ENCODE measurements at places on chromosomes 1 and 21.

- no peak for DNase-seq
Observed at GRCh38 chr1:59141267-59141863, 155.5 kb upstream of the FGGY start.

DNA sequence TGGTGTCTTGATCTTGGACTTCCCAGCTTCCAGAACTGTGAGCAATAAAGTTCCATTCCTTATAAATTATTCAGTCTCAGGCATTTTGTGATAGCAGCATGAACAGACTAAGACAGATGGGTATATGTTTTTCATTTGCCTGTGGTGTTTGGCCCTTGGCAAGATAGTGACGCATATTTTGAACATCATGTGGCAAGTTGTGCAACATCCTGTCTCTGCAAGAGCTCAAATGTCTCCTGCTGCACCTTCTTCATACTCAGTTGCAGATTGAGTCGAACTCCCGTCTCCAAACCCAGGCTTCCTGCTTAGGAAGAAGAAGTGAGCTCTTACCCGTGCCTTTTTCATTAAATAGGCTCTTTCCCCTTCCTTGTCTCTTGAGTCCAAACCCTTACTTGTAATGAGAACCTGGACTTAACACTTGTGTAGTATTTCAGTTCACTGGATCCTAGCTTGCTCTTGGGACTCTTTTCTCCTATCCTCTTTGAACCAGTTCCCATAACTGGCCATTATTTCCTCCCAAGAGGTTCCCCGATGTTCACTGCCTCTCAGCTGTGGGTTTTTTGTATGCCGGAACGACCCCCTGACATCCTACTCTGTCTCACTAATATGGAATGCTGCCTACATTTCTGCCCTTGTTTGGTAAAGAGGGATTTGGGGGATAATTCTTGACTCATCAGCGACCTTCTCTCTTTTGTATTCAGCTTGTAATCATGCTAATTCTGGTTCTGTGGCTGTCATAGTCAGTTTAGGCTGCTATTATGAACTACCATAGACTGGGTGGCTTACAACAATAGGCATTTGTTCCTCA is 125.0 kb upstream of the KCNK2 start:
- DNase-seq = no peak

- no peak for DNase-seq
Observed at GRCh38 chr1:17648457-17649145, 106.5 kb upstream of the ACTL8 start.

DNA sequence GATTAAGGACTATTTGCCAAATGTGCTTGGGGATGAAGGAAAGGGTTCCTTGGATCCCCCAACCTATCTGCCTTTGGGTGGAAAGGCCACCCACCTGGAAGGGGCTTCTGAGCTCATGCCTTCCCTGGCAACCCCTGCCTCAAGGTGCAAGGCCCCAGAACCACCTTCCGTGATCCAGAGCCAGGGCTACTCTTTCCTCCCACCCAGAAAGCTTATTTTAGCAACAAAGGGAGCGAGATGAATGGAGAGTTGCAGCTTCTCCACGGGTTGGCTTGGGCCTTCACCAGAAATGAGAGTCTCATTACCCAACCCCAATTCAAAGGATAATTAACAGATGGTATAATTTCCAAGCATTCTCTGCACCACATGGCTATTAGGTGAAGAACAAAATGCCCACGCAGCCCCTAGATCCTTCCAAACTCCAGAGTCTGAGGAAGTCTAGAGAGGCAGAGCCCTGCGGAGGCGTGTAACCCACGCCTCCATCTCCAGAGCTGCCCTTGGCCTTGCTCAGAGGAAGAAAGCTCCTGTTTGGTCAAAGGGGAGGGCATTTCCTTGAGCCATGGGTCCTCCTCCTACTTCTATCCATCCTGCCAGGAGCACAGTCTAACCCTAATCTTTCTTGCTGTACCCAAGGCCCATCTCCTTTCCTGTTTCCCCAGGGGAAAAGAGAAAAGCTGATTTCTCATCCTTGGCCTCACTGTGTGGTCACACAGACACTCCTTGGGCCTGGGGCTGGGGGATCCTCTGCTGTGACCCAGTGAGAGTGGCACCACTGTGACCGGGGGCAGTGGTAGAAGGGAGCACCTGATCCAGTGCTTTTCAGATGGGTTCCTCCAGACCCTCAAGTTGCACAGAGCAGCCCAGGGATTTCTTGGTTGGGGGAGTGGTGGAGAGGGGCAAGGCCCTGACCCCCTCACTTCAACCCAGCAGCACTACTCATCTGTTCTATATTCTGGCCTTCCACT is 1.7 kb upstream of the CELSR2 start:
- DNase-seq = no peak

GRCh38 chr1:15167386-15167785 is 13.8 kb downstream of the TMEM51 start:
- DNase-seq = no peak

DNA sequence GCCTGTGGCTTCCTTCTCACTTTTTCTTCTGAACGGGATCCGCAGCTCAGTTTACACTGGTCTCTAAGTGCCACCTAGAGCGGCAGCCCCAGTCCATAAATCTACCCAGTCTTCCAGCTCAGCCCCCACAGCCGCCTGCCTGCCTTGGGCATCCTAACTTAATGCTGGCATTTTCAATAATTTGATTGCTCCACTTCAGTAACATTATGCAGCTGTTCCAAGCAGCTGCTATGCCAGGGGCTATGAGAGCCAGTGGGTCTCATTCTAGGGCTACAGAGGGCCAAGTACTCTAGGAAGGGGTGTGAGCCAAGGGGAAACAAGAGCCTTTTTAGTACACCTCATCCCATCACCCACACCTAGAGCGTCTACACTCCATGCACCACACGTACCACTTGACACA is 48.4 kb upstream of the COA6 start:
- DNase-seq = no peak

DNA sequence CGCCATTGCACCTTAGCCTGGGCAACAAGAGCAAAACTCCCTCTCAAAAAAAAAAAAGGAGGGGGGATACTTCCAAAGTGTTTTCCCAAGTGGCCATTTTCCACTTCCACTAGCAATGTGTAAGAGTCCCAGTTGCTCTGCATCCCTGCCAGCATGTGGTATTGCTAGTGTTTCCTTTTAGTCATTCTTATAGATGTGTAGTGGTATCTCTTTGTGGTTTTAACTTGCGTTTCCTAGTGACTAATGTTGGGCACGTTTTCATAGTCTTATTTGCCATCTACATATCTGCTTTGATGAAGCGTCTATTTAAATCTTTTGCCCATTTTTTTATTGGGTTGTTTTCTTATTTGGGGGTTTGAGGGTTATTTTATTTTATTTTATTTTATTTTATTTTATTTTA is 31.1 kb downstream of the INAVA start:
- no peak for DNase-seq

- no peak for DNase-seq
Observed at GRCh38 chr1:21238141-21238800, 52.0 kb downstream of the ECE1 start.

DNA sequence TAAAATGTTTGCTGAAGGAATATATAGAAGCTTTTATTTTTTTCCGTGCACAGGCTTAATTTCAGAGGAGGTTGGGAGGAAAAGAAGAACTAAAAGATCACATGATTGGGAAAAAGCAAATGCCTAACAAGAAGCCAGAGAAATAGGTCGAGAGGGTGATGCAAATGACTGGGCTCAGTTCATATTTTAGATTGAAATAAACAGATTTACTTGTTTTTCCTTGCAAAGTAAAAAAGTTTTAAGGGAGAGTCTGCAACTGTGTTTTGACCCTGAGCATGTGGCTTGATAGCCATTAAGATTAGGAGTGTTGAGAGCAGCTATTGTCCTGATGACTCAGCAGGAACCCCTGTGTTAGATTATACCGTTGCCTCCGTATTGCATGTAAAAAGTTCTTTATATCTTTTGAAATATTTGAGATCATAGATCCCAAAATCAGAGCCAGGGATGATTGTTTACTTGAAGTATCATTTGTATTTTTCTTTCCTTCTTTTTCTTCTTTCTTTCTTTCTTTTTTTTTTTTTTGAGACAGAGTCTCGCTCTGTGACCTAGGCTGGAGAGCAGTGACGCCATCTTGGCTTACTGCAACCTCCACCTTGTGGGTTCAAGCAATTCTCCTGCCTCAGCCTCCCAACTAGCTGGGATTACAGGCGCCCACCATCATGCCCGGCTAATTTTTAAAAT is 20.2 kb downstream of the CLIC4 start:
- DNase-seq = no peak

DNA sequence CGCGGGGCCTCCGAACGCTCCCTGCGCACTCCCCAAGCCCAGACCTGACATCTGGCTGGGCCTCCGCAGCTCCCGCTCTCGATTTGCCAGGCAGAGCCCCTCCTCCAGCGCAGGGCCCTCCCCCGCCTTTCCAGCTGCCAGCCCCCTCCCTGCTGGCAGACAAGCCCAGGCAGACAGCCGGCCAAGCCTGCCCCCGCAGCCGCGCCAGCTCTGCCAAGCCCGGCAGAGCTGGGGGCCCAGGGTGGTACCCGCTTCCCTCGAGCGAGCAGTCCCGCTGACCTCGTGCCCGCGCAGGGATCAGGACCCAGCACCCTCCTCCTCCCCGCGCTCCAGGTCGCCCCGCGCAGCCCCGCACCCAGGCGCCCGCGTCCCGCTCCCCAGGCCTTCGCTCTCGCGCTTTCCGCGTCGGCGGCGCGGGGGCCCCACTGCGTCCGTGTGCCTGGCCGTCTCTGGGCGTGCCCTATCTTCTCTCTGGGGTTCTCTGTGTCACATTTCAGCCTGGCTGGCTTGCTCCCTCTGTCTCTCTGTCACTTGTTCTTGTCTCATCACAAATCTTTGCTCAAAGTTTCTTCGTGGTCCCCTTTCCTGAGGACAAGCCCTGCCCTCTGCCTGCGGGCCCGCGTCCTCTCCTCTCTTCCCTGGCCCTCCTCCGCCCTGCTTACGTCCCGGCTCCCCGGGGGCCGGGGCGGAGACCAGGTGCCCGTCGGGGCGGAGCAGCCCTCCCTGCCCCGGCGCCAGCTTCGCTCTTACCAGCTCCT is 580 bp downstream of the INKA2 start:
- DNase-seq = peak; percentile 34

DNA sequence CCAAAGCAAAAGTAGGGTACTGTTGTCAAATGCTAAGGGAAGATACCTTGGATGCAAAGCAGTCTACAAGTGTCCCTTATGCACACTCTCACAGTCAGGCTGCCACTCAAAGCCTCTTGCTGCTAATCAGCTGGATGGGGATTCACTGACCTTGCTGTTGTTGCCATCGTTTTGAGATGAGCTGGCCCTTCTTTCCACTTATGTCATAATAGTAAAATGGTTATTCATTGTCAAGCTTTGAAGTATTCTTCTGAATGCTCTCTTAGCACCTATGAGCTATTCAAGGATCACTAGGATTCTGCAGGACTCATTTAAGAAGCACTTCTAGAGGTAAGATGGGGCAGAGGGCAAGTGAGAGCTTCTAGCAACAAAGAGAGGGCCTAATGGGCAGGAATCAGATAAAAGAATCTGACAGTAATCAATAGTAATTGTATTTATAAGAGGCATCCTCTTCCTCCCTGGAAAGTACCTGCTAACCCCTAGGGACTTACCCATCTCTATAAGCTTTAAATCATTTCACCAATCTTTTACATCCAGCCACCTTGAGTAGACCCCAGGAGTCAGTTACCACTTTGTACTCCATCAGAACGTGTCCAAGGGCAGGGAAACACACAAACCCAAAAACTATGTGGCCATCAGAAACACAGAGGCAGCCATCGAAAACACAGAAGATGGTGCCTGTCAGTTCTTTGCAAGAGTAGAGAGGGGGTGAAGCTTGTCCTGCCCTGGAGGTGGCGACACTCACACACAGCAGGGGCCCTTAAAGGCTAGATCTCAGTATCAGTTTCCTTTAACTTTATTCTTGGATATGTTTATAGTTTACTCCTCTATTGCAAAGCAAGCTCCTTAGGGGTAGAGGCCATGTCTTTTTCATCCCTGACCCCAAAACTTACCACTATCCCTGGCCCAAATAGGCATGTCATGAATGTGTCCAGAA is 103.7 kb upstream of the NFIA start:
- DNase-seq = no peak

DNA sequence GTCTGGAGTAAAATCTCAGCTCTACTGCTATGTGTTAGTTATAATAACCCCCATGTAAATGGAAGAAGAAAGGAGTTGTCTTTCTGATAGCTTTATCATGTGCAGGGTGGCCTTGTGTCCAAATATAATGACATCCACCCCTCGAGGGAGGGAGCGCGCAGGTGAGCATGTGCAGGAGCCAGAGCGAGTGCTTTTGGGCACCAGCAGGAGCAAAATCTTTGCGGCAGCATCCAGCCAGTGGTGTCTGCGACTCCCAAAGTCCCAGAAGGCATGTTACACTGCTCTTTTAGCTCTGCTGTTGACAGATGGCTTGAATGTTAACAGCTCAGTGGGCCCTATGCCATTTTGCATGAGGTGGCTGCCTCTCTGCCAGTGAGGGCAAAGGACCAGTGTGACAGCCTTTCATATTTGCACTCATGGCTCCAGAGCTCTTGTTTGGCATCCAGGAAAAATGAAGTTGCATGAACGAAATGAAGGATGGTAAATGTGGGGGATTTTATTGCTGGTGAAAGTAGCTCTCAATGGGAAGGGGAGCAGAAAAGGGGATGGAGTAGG is 146.7 kb downstream of the HMCN1 start:
- no peak for DNase-seq

GRCh38 chr1:230690101-230690500 is 23.8 kb downstream of the AGT start:
- DNase-seq = no peak

DNA sequence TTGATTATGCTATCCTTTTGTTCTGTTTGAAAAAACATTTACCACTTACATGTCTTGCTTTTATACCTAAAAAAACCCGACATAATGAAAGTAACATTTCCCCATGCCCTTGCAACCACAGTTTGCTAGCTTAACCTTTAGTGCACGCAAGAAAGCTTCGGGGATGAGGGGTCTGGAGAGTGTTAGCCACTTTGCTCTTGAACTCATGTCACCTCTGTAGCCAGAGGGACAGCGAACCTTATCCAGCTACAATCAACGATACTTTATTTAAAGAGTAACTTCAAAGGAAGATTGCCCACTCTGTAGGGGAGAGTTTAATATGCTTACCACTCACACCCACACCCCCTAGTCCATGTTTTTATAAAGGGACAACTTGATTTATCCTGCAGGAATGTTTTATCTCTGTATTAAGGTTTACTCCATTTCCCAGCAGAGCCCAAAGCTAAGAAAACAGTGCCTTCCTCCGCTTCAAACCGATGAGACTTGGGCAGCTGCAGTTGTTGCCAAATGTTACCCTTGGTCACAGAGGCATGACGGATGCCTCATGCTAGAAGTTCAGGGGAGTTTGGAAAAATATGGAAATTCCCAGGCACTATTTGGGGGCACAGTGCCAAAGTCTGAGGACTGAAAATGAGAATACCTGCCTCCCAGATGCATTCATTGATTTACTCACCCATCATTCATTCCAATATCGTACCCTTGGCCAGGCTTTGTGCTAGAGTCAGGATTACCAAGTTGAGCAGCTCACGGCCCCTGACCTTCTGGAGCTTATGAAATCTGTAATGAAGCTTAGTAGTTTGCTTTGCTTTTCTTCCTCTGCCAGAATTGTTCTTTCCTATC is 61.4 kb upstream of the VCAM1 start:
- no peak for DNase-seq

GRCh38 chr1:67414574-67414973 is 15.6 kb downstream of the SERBP1 start:
- DNase-seq = no peak

Data from stimulated activated naive CD4-positive, alpha-beta T cell (primary cell).